Vagina (tissue), 2 donors: ENCODE measurements at places on chromosomes 6 and 20. TPM values are rescaled to one million over a fixed set of nuclear protein-coding genes. Genes with fewer than 3 reads are reported as not detected.

C6orf62 gene
- total RNA-seq: 45.2 TPM

GRCh38 chr6:148146717-148147462 lies 195.7 kb upstream of the SASH1 start:
- no peaks in the 10 kb centered on the region for H3K4me1 ChIP-seq
- no peak overlapping the region for H3K27ac ChIP-seq
- H3K27me3 ChIP-seq: no peaks in the 10 kb centered on the region
- no peak overlapping the region for H3K4me3 ChIP-seq

HFE gene
- 7.6 TPM for total RNA-seq

DDX43 gene
- 0.49 TPM for total RNA-seq

FAM162B gene
- 19.6 TPM for total RNA-seq

DNA sequence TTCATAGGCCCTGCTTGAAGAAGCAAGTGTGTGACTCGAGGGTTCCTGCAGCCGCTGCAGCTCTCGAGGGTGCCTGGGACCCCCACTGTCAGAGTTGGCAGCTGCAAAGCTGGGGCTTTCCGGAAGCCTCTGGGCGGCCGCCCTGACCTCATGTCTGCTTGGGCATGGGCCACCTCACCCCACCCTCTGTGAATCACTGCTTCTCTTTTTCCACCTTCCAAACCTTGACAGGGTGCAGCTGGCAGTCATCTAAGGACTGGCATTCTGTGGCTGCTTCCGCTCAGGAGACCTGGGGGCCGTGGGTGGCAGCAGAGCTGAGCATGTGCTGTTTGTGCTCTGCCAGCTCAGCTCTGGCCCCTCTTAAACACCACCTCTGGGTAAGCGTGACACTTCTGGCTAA lies 32.0 kb downstream of the ERMARD start:
- DNase-seq: peak; percentile 70
- no peak overlapping the region for H3K27ac ChIP-seq
- H3K27me3 ChIP-seq: no peaks in the 10 kb centered on the region
- no peak overlapping the region for H3K4me3 ChIP-seq
